ENCODE measurements at places on chromosomes 4 and X.

DNA sequence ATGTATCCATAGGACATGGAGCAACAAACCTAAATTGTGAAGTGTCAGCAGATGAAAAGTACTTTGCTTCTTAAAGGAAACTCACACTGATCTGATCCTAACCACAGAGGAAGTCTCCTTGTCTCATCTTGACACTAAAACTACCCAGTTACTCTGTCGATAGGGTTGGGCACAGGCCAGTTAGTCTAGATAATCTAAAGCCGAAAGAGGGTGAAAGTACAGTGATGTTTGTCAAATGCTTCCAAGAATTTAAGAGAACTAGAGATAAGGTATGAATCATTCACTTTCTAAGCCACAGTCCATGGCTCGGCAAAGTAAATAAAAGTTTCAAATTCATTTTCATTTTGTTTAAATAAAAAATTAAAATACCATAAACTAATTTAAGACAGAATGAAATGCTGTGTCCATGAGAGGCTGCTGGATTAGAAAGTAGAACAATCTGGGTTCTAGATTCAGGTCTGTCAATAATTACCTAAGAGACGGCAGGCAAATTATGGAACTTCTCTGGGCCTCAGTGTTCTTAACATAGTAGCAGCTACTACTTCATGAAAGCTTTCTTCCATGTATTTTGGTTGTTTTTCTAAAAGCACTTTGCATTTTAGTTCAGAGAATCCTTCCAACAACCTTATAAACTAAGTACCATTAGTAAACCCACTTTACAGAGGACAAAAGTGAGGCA lies 176.7 kb downstream of the LDB2 start:
- no peak for DNase-seq

DNA sequence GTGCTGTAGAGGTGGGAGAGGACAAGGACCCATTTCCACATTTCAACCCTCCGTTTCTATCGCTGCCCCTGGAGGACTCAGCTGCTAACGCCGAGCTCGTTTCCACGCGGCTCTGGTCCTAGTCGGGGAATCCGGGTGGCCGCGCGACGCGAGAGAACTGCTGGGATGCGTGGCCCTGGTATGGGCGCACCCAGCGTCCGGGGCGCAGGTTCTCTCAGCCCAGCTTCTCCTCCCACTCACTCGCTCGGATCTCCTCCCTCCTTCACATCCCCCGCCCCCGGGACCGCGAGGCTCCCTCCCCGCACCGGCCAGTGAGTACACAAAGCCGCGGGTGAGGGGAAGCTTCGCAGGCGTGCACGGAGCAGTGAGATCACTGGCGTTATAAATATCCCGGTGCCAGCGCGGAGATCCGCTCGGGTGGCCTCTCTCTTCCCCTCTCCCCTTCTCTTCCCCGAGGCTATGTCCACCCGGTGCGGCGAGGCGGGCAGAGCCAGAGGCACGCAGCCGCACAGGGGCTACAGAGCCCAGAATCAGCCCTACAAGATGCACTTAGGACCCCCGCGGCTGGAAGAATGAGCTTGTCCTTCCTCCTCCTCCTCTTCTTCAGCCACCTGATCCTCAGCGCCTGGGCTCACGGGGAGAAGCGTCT lies at the start of gene FGF5:
Gene FGF5, plus strand, starts transcription at position 412 of the 649 bp plus-strand sequence. Its CDS starts 161 bp downstream, at position 573.
- no peak for DNase-seq

DNA sequence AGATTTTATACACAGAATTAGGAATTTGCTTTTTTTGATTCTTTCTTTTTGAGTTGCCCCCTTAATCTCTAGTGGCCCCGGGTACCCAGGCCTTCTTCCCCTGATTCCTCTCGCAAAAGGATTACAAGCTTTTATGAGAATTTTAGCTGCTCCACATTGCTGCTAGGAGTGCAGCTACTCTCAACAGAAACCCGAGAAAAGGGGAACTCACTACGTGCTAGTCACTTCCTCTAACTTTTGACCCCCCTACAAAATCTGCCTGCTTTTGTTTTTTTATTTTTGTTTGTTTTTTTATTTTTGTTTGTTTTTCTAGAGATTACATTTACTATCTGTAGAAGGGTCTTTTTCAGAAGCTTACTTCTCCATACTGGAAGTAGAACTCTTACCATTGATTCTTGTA lies 64.1 kb downstream of the ZNF81 start:
- DNase-seq: no peak

- DNase-seq: no peak
Measured at GRCh38 chrX:152991123-152991522, 2.8 kb downstream of the PNMA5 start.

DNA sequence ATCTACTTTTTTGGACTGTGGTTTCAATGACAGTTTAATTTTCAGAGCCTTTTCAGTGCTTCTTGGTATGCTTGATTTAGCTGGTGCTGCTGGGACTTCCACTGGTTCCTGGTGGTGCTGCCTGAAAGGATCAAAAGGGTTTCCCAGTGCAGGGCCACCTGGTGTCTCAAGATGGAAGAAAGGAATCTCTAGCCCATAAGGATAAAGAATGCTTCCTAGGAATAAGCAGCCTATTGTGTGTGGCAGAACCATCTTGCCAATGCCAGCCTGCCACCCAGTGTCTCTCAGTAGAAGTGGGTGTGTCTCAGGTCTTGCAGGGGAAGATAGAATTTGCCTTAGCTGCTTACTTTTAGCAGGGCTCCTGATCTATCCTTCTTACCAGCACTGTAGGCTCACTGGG lies 15.0 kb upstream of the RAI2 start:
- DNase-seq: no peak

DNA sequence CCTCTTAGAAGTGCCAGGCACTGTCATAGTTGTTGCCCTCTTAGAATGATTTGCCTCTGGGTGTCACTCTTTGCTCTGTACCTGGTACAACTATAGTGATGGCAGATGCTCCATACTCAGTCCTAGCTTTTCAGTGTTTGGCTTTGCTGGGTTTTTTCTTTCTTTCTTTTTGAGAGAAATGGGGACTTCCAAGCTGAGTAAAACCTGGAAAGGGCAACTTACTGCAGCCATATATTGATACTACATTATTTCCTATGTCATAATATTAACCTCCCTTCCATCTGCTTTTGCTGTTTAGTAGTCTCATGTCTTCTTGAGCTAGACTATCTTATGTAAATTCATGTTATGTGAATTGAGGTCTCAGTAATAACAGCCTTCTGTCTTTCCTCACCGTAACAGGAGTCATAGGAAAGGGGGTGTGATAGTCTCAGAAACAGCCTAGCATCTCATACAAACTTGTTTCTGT lies 49.0 kb downstream of the NIPAL1 start:
- DNase-seq: no peak

GRCh38 chr4:62449538-62449937 lies 1249.4 kb downstream of the ADGRL3 start:
- DNase-seq: no peak

DNA sequence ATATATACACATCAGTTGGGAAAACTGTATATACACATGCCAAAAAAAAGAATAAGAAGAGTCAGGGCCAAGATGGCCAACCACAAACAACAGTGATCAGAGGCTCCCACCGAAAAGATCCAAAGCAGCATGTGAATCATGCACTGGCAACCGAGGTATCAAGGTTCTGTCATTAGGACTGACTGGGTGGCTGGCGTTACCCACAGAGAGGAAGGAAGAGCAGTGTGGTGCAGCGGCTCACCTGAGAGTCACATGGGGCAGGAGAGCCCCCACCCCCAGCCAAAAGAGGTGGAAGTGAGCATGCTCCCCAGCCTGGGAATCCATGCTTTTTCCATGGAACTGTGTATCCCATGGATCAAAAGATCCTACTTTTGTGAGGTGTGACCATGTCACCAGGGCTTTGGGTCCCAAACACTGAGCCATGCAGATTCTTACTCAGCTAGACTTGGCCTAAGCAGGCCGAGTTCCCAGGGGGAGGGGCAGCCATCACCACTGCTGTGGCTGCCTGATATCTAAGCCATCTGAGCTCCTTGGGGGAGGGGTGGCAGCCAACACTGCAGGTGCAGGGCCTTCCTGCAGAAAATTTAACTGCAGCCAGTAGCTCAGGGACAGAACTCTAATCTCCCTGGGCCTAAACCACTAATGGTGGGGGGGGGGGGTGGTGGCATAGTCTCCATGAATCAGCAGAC lies 52.8 kb downstream of the P2RY10 start:
- DNase-seq: no peak

DNA sequence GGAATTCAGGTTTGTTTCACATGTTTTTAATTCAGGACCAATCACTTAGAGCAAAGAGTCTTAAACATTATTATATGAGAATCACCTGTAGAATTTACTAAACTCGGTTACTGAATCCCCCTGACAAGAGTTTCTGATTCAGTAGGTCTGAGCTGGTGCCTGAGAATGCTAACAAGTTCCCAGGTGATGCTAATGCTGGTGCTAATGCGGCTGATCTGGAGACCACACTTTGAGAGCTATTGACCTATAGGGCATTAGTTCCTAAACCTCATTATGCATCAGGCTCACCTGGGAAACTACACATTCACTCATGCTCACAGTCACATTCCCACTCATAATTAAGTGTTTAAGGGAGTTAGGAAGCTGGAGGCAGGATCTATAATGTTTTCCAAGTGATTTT lies 36.1 kb upstream of the NUDT6 start:
- DNase-seq: no peak

DNA sequence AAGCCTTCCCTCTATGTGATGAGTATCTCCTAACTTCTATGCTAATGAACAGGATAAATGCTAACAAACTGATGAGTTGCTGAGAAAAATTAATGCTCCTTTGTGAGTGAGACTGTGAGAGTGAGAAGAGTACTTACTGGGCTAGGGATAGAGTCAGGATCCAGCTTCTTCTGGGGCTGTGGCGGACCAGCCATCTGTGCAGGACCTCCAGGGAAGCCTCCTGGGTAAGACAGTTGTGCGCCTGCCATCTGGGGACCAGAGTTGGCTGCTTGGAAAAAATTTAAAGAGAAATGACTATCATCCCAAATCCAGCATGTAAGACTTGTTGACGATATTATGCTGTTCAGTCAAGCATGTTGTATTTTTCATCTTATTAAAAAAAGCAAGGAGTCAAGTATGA lies 21.0 kb downstream of the SEC24D start:
- DNase-seq: no peak

DNA sequence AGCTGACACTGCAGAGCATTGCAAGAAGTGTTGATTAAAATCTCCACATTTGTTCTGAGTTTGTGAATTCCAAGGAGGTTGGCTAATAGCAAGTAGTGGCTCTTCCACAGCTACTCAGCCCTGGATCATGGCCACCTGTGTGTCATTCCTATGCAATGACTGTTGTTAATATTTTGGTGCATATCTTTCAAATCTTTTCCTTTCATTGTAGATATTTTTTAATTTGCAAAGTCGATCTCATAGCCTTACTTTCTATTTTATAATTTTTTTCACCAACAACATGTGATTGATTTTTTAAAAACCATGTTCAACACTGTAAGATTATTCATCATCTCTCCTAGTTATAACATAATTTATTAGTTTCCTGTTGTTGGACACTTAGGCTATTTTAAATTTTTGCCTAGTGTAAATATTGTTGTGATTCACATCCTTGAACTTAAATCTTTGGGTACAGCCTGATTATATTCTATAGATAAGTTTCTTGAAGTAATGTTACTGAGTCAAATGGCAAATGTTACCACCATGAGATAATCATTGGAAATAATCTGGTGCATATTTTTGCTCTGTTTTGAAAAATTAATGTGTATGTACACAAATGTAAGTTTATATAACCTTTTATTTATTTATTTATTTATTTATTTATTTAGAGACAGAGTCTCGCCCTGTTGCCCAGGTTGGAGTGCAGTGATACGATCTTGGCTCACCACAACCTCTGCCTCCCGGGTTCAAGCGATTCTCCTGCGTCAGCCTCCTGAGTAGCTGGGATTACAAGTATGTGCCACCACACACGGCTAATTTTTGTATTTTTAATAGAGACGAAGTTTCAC lies 17.1 kb upstream of the ARHGAP10 start:
- no peak for DNase-seq

DNA sequence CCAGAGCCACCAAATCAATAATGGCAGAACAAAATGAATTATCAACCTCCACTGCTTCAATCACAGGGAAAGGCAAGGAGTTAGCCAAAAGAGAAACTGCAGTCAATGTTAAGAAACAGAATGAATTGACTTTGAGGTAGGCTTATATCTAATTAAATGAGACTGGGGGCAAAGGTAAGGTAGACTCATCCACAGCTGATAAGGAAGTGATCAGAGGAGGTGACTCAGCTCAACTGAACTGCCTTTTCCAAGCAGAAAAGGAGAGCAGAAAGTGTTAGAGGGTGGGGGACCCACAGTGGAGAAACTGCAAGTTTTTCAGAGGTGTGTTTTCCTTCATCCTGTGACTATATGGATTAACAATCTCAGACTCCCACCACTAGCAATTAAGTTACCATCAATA lies 345.8 kb upstream of the PPARGC1A start:
- DNase-seq: no peak

DNA sequence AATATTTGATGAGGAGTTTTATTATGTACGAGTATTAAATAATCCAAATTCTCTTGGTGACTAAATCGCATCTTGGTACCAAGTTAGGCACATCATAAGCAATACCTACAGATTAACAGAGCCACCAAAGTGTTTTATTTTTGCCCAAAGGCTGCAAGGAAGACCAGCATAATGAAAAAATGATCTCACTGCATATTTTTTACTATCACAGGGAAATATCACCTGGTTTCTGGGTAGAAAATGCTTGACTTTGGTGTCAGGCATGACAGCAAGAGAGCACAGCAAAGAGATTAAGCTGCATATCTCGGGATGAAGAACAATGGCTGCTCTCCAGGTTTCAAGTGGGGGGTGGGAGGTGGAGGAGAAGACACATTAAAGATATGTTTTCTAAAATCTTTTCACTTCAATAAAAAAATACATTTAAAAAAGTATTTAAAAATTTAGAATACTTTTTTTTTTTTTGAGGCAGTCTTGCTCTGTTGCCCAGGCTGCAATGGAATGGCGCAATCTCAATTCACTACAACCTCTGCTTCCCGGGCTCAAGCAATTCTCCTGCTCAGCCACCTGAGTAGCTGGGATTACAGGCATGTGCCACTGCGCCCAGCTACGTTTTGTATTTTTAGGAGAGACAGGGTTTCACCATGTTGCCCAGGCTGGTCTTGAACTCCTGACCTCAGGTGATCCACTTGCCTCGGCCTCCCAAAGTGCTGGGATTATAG lies 86.1 kb downstream of the FRYL start:
- DNase-seq: no peak
